ENCODE measurements at places on chromosomes 6 and 20.
A peak's percentile ranks its signal among the peaks of the same experiment; 100 is the strongest.

GRCh38 chr6:72739368-72739779, 117.5 kb downstream of the KCNQ5 start:
- DNase-seq: no peak

GRCh38 chr6:53623497-53623896, 42.1 kb downstream of the KLHL31 start:
- no peak for DNase-seq

DNA sequence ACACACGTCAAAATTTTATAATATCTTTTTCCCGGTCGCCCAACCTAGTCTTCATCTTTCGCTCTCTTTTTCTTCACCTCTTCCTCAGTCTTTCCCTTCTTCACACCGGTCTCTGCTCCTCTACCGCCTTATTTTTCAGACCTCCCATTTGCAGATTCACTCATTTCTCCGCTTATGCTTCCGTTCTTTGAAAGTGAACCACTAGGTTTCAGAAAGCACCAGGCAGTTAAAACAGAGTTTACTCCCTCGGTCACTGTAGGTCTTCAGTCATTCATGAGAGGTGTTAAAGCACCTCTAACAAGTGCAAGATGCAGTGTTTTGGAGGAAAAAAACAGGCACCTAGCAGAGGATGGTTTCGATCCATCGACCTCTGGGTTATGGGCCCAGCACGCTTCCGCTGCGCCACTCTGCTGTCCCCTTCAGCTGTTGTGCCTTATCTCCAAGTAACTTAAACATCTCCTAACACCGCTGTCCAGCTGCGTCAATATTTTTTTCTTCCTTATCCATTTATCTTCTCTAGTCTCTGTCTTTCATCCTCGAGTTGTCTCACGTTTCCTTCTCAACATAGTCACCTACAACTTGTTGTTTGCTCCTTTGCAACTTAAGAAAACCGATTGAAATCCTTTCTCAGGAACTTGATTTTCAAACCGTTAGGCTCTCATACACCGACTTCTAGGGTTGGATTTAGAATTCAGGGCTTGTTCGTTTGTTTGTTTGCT, 119.7 kb upstream of the ZNF184 start:
- peak; percentile 9 for DNase-seq

DNA sequence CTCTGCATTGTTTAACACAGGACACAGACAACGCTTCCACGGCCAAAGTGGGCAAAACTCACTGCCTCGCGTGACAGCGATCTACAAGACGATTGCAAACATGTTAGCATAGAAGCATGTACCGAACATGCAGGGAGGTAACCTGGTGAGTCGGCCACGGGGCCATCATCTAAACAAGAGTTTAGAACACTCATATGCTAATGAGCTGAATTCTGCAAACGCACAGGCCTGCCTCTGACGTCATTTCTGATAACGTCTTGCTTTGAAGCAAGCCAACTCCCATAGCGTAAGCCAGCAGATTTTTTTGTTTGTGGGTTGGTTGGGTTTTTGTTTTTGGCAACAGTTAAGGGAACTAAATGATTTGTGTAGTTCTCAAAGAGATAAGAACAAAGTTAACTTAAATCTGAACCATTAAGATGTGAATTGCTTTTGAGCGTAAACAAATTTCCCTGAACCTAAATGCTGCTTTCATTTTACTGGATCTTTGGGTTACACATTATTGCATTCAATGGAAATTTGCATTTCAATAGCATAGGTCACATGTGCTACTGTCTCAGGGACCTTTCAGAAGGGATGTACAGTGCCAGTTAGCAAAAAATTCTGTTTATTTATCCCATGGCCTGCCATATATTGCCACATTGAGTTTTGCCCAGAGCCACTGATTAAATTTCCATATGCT, 184.5 kb upstream of the PDE10A start:
- no peak for DNase-seq

DNA sequence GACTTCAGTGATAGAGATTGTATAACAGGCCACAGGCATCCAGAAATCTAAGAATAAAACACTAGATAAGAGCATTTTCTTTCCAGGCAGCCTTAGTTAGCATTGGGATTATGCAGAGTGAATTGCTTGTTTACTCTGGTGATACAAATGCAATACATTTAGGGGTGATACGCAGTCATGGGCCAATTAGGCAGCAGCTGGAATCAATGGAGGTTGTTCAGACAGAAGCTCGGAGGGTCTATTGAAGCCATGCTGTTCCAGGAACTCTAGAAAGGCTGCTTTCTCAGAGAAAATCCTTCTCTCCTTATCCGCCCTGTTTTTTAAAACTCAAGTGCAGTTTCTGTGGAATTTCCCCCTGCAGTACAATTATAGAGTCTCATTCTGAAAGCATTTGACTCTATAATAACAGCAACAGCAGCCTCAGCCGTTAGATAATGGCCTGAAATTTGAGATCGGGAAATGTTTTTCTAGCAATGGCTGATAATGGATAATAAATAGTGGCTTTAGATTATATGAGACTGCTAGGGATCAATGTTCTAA, 364.3 kb upstream of the HS3ST5 start:
- no peak for DNase-seq

Measured in NCI-H510A (cell line).